ENCODE measurements at places on chromosomes 7 and 10.
A peak's percentile ranks its signal among the peaks of the same experiment; 100 is the strongest.

DNA sequence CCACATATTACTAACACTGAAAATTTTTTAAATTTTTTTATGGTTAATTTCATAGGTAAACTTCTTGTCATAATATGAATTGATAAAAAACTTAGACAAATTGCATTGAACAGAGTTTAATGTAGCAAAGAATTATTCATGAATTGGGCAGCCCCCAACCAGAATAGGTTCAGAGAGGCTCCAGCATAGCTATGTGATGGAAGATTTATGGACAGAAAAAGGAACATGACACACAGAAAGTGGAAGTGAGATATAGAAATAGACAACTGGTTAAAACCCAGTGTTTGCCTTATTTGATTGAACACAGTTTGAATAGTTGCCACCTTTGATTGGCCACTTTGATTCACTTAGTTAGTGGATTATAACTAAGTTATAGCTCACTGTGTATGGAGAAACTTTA is 87.2 kb downstream of the AHR start:
- no peak for DNase-seq

- no peak for DNase-seq
These were observed 32.5 kb downstream of the ERLIN1 start for GRCh38 chr10:100153239-100153825.

DNA sequence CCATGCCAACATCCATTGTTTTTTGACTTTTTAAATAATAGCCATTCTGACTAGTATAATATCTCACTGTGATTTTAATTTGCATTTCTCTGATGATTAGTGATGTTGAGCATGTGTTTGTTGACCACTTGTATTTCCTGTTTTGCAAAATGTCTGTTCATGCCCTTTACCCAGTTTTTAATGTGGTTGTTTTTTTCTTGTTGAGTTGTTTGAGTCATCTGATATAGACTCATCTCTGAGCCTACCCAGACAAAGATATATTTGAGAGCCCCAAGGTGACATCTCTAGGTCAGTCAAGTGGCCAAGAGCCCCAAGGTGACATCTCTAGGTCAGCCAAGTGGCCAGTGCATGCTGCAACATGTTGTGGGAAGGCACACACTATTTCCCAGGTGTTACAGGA is 224.7 kb downstream of the HECW1 start:
- no peak for DNase-seq

- no peak for DNase-seq
These were observed 106.0 kb downstream of the ADARB2 start for GRCh38 chr10:1631282-1631681.

- no peak for DNase-seq
These were observed 202.2 kb downstream of the TMEM178B start for GRCh38 chr7:141276031-141276430.

DNA sequence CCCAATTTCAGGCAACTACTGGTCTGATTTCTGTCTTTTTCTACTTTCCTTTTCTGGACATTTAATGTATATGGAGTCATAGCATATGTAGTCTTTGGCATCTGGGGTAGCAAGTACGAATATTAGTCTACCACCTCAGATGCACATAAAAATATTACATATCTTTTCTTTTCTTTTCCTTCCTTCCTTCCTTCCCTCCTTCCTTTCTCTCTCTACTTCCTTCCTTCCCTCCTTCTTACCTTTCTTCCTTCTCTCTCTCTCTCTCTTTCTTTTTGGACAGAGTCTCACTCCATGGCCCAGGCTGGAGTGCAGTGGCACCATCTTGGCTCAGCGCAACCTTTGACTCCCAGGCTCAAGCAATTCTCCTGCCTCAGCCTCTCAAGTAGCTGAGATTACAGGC is 4.0 kb upstream of the OPTN start:
- DNase-seq = no peak

DNA sequence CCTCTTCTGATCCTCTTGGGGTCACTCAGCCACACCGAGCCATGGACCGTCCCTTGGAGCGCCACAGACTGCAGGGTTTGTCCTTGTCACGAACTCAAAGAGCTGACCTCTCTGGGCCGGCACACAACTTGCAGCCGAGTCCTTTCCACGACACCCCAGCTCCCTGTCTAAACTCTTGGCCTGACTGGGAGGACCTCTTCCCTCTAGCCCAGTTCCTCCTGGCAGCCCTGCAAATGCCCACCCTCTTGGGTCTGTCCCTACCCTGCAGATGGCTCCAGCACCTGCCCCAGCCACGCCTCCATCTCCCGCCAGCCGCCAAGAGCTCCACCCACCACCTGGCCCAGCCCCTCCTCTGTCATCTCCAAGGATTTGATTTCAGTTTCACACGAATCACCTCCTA is 339.2 kb downstream of the DNAJB6 start:
- DNase-seq = no peak

- no peak for DNase-seq
These were observed 226.2 kb downstream of the COBL start for GRCh38 chr7:51090411-51090810.

DNA sequence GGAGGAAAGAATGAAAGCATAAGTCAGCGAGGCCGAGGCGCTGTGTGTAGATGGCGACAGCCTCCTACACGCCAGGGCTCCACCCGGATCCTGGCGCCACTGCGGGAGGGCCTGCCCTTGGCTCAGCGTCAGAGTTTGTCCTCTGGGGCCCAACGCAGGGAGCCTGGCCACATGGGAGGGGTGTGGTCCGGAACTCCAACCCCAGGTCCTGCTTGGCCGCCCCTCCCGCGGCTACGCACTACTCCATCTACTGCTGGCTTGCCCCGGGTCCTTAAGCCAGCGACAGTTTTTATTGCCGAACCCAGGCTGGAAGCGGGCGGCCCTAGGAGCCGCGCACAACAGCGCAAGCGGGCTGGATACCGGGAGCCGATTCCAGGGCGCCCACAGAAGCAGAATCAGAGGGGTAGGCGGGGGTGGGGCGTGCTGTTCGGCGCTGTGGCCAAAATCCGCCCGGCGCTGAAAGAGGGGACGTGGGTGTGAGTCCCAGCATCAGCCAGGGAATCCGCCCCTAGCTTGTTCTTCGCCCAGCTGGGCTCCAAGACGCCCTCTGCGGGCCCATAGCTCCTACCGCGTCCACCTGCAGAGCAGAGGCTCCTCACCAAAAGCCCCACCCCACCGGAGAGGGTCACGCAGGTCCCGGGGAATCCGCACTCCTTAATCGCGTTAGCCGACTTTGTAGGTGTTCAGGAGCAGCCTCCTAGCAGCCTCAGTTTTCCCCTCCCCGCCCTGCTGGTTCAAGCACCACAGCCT is 4.5 kb downstream of the KAZALD1 start:
- no peak for DNase-seq

- no peak for DNase-seq
These were observed 315.0 kb downstream of the CRPPA start for GRCh38 chr7:16106300-16106699.

GRCh38 chr10:104680467-104681401 is 39.6 kb downstream of the SORCS3 start:
- no peak for DNase-seq

DNA sequence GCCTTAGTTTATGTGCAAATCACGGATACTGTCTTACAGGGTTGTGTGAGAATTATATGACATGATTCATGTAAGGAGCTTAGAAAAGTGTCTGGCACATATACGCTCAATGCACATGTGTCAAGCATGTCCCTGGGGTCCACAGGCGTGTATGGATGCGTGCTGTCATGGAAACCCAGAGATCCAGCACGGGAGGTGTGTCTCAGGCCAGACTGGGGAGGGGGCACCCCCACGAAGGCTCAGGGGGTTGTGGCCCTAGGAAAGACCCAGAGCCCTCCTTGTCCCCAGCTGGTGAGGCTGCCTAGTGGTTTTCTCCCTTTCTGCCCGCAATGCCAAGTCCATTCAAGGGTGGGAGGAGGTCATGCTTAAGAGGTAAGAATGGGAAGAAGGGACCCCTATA is 9.1 kb downstream of the BTBD16 start:
- DNase-seq = no peak

- DNase-seq = no peak
These were observed 66.5 kb downstream of the SYPL1 start for GRCh38 chr7:106045586-106045985.

- DNase-seq = no peak
These were observed 15.0 kb upstream of the PDLIM1 start for GRCh38 chr10:95305606-95306317.

DNA sequence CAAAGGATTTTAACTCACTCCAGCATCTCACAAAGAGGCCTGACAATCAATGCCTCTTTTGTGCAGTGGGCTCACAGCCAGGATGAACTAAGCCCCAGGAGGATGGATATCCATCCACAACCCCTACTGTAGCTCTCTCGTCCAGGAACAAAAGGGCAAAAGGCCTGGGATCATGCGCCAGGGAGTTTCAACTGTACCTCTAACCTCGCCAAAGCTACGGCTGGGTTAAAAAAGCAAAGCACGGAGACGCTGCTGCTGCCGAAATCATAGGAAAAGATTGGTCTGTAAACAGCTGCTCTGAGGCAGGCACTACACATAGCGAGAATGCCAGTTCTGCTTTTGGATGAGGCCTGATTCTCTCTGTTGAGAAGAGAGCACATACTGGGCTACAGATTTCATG is 32.1 kb downstream of the VSTM4 start:
- DNase-seq = no peak

- no peak for DNase-seq
These were observed 159.8 kb downstream of the CCDC7 start for GRCh38 chr10:32605787-32606186.

DNA sequence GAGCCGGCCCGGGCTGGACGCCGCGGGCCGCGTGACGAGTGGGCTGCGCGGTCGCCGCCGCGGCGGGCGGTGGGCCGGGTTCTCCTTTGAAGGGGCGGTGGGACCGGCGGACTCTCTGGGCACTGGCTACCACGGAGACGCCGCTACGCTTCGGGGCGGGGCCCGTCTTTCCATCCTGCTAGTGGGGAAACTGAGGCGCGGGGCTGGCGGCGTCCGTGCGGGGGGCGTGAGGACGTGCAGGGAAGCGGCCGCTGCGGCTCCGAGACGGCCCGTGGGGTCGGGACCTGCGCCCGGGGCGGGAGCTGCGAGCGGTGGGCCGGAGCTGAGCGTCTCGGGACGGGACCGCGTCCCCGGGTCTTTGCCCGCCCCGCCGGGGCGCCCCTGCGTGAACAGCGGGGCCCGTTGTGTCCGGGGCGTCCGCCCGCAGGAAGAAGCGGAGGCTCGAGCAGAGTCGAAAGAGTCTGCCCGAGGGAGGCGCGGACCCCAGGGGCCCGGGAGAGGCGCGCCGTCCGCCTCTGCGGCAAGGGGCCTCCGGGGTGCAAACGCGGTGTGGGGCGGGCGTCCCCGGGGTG is 548 bp upstream of the BNIP3 start:
- no peak for DNase-seq

DNA sequence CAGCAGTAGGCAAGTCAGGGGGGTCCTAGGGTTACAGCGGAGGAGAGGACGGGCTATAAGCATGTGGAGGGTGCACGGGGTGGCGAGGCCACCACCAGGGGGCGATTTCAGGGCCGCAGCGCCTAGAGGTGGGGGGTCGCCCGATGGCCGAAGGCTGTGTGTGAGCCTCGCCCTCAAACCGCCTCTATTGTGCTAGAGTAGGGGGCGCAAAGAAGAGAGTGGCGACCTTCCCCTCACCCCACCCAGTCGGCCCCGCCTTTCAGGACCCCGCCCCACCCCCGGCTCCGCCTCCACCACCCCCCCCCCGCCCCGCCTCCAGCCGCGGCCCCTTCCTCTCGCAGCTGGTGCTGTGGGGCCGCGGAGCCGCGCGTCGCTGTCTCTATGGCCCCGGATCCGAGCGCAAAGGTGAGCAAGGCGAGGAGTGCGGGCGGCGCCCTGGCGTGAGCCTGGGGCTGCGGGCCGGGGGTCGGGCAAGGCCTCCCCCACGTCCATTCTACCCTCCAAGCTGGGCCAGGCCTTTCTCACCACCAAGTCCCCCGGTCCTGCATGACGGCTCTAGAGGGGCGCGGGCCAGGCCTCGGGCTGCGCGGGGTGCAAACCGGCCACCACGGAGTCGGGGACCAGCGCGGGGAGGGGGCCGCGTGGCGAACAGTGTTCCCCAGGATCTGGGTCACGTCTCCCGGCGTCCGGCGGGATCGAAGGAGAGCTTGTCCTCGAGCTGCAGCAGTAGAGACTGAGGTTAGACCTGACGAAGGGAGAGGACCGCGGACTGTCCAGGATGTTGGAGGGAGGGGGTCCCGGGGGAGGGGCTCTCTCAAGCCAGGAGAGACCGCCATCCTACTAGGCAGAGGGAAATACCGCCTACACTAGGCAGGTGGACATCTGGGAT is at the start of gene SEMA4G:
SEMA4G (plus strand) TSS at position 318 of the 889 bp plus-strand sequence. CDS start 3,409 bp downstream, outside the sequence.
- DNase-seq = no peak

GRCh38 chr10:52436664-52437063 is 122.6 kb downstream of the DKK1 start:
- no peak for DNase-seq

DNA sequence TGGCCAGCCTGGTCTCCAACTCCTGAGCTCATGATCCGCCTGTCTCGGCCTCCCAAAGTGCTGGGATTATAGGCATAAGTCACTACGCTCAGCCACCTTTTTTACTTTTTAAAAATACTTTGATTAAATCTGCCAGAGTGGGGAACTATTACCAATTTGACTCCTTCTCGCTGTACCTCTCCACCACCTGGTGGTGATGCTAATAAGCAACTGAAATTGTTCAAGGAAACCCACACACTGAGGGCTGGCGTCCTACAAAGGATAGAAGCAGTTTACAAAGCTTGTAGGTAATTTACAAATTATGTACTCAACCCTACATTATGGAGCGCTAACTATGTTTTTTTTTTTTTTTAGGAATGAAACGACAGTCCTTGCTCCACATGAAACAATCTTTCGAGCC is 111.1 kb downstream of the CPED1 start:
- no peak for DNase-seq

DNA sequence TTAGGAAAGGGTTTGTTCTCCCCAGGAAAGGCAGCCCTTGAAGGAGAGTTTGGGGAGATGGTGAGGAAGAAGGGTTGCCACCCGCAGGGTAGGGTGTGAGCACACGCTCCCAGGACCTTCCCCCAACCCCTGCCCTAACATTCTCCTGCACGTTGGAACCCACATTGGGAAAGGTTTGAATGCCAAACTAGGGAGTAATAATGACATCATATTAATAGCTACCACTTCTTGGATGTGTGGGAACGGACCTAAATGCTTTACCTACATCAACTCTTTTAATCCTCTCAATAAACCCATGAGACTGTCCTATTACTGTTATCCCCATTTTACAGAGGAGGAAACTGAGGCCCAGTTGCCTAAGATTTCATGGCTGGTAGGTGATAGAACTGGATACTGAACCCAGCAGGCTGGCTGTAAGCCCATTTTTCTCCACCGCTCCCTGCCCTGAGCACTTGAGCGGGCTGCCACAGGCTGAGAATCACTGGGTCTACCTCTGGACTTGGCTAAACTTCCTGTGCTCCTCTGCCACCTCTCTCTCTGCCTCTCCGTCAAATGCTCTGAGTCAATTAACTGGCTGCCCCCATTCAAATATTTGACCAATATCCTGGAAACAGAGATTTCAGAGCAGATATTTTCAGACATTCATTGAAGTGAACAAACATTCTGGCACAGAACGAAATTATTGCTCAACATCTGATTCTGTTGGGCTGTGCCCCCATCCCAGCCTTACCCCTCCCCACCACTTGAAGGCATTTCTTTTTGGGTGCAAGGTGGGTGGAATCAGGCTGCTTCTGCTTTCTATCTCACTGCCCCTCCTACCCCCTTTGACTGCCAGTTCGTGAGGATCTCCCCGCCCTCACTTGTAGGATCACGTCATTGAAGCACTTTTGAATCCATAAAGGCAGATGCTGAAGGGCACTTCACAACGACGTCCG is 129.7 kb downstream of the C10orf105 start:
- DNase-seq = peak; percentile 54
